ENCODE measurements at places on chromosomes 1 and 21.

GRCh38 chr1:34867415-34867814, 7.9 kb upstream of the SMIM12 start:
- H3K4me3 ChIP-seq = no peak overlapping the region
- DNase-seq = peak; percentile 60
- no peak overlapping the region for H3K27ac ChIP-seq
- no peaks in the 10 kb centered on the region for H3K4me1 ChIP-seq

DNA sequence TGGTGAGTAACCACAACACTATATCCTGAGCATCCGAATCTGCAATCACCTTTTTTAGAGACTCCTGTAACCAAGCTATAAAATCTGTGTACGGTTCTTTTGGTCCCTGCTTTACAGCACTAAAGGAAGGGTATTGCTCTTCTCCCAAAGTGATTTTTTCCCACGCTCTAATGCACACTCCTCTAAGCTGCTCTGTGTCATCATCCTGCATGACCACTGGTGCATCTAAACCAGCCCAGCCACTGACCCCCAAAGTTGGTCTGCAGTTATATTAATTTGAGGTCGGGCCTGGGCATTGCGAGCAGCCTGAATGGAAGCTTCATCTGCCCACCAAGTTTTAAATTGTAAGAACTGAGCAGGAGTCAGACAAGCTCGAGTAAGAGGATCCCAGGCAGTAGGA, 480.0 kb downstream of the PTPRU start:
- no peak overlapping the region for H3K27ac ChIP-seq
- no peaks in the 10 kb centered on the region for H3K4me1 ChIP-seq
- no peaks in the 10 kb centered on the region for H3K27me3 ChIP-seq
- H3K4me3 ChIP-seq = no peak overlapping the region

GRCh38 chr1:206496131-206496793, 11.1 kb upstream of the RASSF5 start:
- no peak for DNase-seq
- peak overlapping the region; percentile 39 for H3K27ac ChIP-seq
- H3K4me1 ChIP-seq = no peaks in the 10 kb centered on the region
- no peaks in the 10 kb centered on the region for H3K27me3 ChIP-seq
- no peak overlapping the region for H3K4me3 ChIP-seq

- no peaks in the 10 kb centered on the region for H3K4me1 ChIP-seq
- no peak overlapping the region for H3K4me3 ChIP-seq
- H3K27me3 ChIP-seq = no peaks in the 10 kb centered on the region
- H3K27ac ChIP-seq = no peak overlapping the region
- DNase-seq = no peak
- no peaks in the 10 kb centered on the region for H3K36me3 ChIP-seq
Measured at GRCh38 chr1:228683428-228683827, 51.9 kb upstream of the RHOU start.
